ENCODE measurements at places on chromosomes 11 and 22. TPM values are rescaled to one million over a fixed set of nuclear protein-coding genes. Genes with fewer than 3 reads are reported as not detected.

The KRTAP5-1 gene
- total RNA-seq: not detected

The ANO5 gene
- 6.5 TPM for total RNA-seq

GRCh38 chr11:15266999-15267398 lies 152.3 kb downstream of the INSC start:
- H3K4me1 ChIP-seq: no peaks in the 10 kb centered on the region
- no peak overlapping the region for H3K4me3 ChIP-seq
- H3K27ac ChIP-seq: no peak overlapping the region

GRCh38 chr11:125036933-125037332 lies 26.2 kb upstream of the SLC37A2 start:
- DNase-seq: no peak
- no peaks in the 10 kb centered on the region for H3K4me1 ChIP-seq
- H3K27ac ChIP-seq: no peak overlapping the region

DNA sequence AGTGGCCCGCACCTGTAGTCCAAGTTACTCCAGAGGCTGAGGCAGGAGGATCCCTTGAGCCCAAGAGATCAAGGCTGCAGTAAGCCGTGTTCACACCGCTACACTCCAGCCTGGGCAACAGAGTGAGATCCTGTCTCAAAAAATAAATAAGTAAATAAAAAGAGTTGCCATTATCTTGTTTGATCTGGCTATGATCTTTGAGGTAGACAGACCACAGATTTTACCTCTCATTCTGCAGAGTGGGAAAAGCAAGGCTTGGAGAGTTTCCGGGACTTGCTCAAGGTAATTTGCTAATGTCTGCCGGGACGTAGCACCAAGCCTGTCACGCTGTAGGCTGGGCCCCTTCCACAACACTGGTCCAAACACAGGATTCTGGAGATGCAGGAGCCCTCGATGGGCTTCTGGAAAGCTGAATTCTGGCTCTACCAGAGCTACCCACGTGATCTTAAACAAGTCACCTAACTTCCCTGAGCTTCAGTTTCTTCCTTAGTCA lies 6.8 kb downstream of the GRAP2 start:
- H3K36me3 ChIP-seq: no peaks in the 10 kb centered on the region
- no peak overlapping the region for H3K27ac ChIP-seq
- DNase-seq: no peak
- H3K4me1 ChIP-seq: no peaks in the 10 kb centered on the region

DNA sequence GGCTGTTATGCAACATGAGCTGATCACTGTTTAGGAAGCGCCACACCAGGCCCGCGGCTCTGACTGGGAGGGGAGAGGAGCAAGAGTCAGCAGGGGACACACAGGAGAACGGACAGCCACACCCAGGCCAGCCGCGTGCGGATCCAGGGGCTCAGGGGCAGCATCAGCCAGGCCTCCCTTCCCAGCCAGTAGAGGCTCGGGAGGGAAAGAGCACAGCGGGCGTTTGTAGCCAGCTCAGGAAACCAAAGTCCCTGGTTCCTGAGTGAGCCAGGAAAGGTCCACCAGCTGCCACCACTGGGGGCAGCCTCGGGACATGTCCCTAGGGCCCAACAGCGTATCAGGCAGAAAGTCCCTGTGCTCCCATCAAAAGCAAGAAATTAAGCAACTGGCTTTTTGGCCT lies 71.8 kb upstream of the PITPNB start:
- DNase-seq: no peak
- peaks cover 8% of the 10 kb centered on the region for H3K36me3 ChIP-seq
- H3K27ac ChIP-seq: no peak overlapping the region
- no peak overlapping the region for H3K4me3 ChIP-seq
- no peaks in the 10 kb centered on the region for H3K27me3 ChIP-seq

DNA sequence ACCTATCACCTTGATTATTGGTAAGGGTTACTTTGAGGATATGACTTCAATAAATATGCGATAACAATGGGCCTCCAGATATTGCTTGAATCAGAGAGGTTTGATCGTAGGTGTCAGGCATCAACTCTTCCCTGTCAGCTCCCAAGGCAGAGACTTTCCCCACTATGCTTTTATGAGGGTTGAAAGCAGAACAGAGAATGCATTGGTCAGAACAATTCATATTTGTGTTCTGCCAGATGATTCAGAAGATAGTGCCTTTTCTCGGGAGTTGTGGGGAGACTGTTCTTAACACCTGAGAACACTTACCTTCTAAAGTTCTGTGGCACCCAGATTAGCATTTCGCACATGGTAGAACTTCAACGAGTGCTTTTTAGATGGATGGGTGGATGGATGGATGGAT lies 386.3 kb upstream of the CADM1 start:
- no peak for DNase-seq
- H3K27me3 ChIP-seq: peaks cover 24% of the 10 kb centered on the region
- no peaks in the 10 kb centered on the region for H3K36me3 ChIP-seq
- no peak overlapping the region for H3K4me3 ChIP-seq

- H3K4me1 ChIP-seq: peaks cover 36% of the 10 kb centered on the region
- H3K36me3 ChIP-seq: peaks cover 5% of the 10 kb centered on the region
- no peak overlapping the region for H3K27ac ChIP-seq
- no peak for DNase-seq
- no peaks in the 10 kb centered on the region for H3K27me3 ChIP-seq
- H3K4me3 ChIP-seq: no peak overlapping the region
These were observed 153.0 kb downstream of the BBOX1 start for GRCh38 chr11:27193434-27194225.

The HTR3B gene
- not detected for total RNA-seq

DNA sequence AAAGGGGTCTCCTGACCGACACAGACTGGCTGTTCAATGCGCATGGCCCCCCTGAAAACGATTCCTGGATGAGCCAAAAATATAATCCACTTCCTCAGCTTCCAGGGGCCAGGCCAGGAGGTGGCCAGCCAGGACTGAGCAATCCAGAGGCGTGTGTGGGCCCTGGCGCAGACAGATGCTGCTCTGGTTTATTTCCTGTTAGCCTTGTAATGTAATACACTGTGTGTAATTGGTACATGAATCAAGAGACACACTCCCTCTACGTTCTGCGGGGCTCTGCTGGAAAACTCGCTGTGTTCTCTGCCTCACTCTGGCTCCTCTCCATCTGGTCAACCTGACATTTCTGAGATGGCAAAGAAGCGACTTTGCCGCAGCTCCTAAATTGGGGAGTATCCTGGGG lies 26.3 kb upstream of the ISX start:
- peaks cover 3% of the 10 kb centered on the region for H3K4me1 ChIP-seq
- no peak for DNase-seq
- no peaks in the 10 kb centered on the region for H3K36me3 ChIP-seq
- no peak overlapping the region for H3K27ac ChIP-seq

The SULT4A1 gene
- 7.0 TPM for total RNA-seq

- no peak overlapping the region for H3K4me3 ChIP-seq
- no peaks in the 10 kb centered on the region for H3K27me3 ChIP-seq
- H3K27ac ChIP-seq: no peak overlapping the region
- no peak for DNase-seq
- no peaks in the 10 kb centered on the region for H3K36me3 ChIP-seq
These were observed 28.6 kb downstream of the FAM76B start for GRCh38 chr11:95760941-95761340.

GRCh38 chr11:69381681-69382130 lies 87.8 kb downstream of the MYEOV start:
- peak overlapping the region; percentile 15 for H3K27ac ChIP-seq
- no peak for DNase-seq
- no peak overlapping the region for H3K4me3 ChIP-seq
- H3K27me3 ChIP-seq: peaks cover 5% of the 10 kb centered on the region
- no peaks in the 10 kb centered on the region for H3K4me1 ChIP-seq

The C11orf65 gene
- total RNA-seq: 0.42 TPM

The HPX gene
- total RNA-seq: 6.1 TPM

DNA sequence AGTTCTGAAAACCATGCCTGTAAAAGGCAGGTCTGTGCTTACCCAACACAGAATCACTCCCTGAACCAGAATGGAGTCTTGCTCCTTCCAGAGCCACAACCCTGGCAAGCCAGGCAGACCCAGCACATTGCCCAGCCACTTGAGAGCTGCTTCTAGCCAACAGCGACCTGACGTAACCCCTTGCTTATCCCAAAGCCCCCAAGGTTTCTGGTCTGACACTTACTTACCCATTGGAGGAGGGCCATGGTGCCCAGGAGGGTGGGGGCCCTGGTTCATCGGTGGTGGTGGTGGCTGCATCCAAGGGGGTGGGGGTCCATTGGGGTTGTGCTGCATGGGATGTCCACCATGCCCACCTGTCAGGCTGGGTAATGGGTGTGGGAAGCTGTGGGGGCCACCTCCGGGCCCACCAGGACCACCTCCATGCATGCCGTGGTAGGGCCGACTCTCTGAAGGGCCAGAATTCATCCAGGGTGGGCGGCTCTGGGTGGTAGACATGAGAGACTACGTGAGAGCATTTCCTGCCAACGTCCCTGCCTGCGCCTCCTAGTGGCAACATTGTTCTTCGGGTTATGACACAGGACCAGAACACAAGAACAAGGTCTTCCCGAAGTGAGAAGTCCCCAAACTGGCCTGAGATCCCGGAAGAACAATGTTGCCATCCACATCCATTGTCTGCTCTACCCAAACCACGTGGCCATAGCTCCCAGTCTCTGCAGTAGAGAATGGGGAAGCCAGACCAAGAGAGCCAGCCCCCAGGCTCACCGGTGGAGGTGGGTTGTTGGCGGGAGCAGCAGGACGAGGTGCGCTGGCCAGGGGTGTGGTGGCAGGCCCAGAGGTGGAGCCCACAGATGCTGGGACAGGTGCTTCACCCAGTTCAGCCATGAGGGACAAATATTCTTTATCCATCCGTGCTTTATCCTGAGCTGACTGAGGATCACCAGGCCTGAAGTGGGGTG lies 7.8 kb upstream of the PYGM start:
- no peak overlapping the region for H3K4me3 ChIP-seq
- peaks cover 38% of the 10 kb centered on the region for H3K4me1 ChIP-seq
- H3K27me3 ChIP-seq: no peaks in the 10 kb centered on the region
- peak overlapping the region; percentile 10 for H3K27ac ChIP-seq

DNA sequence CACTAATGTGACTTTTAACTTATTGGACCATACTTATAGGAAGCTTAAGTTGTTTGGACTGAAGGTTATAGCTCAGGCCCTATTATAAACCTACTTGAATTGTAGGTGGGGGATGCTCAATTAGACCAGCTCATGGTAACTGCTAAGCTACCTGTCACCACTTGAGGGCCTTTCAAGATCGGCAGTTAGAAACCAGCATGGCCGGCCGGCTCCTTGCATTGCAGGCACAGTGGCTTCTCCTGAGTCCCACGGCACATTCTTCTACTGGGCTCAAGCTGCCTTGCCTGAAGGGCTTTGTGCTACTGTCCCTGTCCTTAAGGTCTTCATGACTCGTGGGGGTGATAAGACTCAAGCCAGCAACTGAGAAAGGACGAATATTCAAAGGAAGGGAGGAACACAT lies 70.8 kb downstream of the TBC1D22A start:
- H3K27me3 ChIP-seq: no peaks in the 10 kb centered on the region
- no peak overlapping the region for H3K4me3 ChIP-seq
- H3K27ac ChIP-seq: no peak overlapping the region
- H3K36me3 ChIP-seq: peaks cover 32% of the 10 kb centered on the region
- DNase-seq: no peak
